Sigmoid colon (tissue), 7 donors: ENCODE measurements at places on chromosomes 1 and 21.

GRCh38 chr1:89582571-89582970 is 50.3 kb upstream of the LRRC8C start:
- DNase-seq = no peak

- peak; percentile 27 for DNase-seq
Measured at GRCh38 chr21:45821998-45822397, 159.6 kb upstream of the COL6A1 start.

DNA sequence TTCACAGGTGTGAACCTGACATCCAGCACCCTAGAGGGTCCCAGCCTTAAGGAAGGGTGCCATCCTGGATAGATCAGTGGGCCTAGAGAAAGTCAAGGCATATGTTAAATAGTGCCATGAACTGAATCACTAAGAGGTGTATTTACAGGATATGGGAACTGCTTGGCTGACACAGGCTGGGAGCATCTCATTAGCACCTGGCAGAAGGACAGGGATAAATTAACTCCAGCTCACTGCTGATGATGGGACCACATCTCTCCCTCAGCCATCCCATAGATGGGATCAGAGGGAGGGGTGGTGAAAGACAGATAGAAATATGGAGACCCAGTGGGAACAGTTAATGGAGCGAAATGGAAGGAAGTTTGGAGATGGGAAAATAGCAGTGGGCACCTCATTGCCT is 122.0 kb downstream of the IGSF21 start:
- DNase-seq = no peak

GRCh38 chr1:160204526-160205241 is 500 bp upstream of the PEA15 start:
- no peak for DNase-seq

- no peak for DNase-seq
Measured at GRCh38 chr21:29335720-29336119, 37.0 kb downstream of the BACH1 start.

GRCh38 chr1:223222377-223222776 is 79.3 kb upstream of the TLR5 start:
- DNase-seq = no peak

DNA sequence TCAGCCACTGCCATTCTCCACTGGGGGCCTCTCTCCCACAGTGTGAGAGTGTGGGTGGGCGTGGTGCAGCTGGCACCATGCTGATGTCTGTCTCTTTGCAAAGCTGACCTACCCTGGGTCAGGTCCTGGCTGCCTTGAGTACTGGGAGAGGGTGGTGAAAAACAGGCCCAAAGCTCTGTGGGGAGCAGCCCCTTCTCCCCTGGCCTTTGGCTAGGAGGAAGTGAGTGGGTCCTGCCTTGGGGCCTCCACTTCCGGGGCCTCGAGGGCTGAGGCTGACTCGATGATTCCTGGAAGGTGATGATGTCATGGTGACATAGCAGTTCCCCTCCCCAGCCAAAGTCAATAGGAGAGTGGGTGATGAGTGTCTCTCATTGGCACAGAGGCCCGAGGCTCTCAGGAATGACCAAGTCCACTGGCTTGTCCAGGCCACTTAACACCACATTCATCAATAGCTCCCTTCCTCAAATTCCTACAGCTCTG is 53.0 kb downstream of the IER5 start:
- peak; percentile 67 for DNase-seq

- no peak for DNase-seq
Measured at GRCh38 chr1:55087439-55087838, 48.1 kb downstream of the PCSK9 start.

- DNase-seq = no peak
Measured at GRCh38 chr1:165169028-165169427, 187.5 kb downstream of the LMX1A start.

DNA sequence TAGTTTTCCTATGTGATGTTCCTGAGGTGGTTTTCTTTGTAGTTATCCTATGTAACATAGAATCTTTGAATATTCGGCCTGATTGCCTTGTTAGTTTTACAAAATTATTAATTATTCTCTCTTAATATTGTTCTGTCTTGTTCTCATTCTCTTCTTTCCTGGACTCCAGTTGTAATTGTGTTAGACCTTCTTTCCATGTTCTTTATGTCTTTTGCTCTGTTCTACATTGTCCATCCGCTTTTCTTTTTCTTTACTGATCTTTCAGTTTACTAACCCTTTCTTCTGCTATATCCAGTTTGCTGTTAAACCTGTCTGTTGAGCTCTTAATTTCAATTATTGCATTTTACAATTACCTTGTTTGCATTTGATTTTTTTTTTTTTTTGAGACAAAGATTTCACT is 89.3 kb downstream of the PEX14 start:
- no peak for DNase-seq

- DNase-seq = no peak
Measured at GRCh38 chr1:232628335-232629249, 1.3 kb downstream of the SIPA1L2 start.

- DNase-seq = no peak
Measured at GRCh38 chr1:233082778-233083550, 132.6 kb downstream of the NTPCR start.

DNA sequence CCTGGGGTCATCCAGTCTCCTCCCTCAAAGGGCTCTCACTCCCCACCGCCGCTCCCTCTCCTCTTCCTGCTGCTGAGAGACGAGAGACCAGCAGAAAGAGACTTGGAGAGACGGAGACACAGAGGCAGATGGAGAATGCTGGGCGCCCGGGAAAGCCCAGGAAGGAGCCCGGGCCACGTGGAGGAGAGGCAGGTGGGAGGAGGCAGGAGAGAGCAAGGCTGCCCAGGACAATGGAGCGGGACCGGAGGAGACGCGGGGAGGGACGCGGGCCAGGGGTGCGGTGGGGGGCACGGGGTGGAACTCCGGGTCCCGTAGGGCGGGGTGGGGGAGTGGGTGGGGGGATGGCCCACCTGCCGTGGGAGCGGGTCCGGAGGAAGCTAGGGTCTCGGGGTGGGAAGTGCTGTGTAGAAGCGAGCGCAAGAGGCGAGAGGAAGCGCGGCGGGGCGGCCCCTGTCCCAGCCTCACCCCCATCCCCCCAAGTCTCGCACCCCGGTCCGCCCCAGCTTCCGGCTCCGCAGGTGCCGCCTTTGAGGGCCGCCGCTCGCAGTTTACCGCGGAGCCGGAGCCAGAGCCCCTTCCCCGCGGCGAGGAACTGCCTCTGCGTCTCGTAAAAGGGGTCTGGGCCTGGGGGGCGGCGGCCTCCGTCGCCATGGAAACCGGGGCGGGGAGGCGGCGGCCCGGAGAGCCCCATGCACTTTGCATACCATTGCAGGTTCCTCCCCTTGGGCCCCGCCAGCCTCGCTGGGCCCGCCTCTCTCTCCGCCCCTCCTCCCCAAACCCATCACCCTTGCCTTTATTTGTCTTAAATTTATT is 11.7 kb upstream of the EPHA2 start:
- no peak for DNase-seq

DNA sequence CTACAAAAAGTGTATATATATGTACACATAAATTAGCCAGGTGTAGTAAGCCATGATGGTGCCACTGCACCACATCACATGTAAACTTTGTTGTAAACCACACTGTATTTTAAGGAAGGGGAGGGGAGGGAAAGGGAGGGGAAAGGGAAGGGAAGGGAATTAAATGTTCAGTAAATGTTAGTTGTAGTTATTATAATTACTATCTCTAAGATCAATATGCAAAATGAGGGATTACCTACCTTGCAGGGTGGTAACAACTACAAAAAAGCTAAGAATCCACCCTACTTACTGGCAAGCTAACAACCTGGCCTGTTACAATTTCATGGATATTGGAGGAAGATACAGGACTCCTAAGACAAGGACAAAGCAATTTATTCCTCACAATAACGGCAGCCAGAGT is 17.7 kb downstream of the FAF1 start:
- DNase-seq = no peak

DNA sequence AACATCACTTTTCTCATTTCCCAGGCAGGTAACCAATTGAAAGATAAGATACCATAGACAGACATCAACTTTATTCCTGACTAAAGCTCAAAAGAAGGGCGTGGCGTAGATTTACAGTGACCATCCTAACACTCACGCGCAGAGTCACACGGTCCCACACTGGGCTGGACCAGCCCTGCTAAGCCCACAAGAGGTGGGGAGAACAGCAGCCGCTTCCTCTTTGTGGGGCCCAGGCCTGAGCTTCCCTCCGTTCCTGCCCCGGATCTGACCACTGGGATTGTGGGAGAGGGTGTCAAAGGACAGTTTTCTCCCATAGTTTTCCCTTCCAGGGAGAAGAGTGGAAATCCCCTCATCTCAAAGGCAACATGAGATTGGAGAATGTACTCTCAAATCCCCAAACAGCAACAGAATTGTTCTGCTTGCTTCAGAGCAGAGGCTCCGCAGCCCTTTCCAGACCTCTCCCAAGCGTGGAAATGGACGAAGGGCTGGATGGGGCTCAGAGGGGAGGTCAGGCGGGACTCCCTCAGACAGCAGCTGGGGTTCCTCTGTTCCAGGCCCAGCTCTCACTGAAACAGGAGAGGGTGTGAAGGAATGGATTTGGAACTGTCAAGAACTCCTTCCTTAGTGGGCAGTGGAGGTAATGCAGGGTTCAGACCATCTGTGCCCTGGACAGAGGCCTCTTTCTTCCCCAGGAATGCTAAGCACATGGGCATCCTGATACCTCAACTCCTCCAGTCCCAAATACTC is 33.7 kb downstream of the L1TD1 start:
- peak; percentile 35 for DNase-seq

DNA sequence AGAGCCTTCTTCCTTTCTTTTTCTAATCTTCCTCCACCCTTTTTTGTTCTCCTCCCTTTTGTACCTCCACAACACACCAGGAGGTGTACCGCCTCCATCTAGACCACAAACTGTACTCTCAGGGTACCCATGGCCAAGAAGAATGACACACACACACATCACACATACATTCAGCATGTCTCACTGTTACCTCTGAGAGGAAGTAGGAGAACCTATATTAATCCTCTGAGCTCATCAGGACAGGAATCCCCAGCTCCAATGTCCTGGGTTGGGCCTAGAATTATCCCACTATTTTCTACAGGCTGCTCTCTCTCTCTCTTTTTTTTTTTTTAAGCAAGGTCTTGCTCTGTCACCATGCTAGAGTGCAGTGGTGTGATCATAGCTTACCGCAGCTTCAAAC is 36.7 kb downstream of the ATP2B4 start:
- DNase-seq = no peak

GRCh38 chr1:92707292-92707691 is 77.6 kb downstream of the EVI5 start:
- DNase-seq = no peak

DNA sequence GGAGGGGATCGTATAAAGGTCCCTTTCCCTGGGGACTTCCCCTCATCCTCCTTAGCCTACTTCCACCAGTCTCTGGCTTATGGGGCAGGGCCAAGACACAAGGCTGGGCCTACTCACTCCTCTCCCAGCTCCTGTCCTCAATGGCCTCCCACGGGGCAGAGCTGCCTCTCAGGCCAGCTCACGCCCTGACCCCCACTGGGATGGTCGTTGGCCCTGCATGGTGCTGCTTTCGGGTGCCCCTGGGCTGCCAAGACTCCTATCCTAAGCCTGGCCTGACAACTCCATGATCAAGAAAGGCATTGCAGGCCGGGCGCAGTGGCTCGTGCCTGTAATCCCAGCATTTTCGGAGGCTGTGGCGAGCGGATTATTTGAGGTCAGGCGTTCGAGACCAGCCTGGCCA is 6.2 kb downstream of the CPLANE2 start:
- DNase-seq = no peak

DNA sequence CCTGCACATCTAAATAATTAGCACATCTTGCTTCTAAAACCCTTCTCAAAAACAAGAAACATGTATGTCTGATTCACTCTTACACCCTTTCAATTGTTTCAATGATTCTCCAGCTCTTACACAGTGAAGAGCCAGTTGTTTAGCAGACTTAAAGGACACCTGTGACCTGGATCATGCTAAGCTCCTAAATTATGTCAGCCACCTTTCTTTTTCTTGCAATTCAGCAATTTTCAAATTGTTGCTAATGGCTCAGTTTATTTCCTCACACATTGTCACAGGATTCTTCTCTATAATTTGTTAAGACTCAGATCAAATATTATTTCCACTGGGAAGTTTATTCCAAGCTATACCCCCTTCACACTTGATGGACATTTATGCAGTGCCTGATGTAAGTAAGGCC is 413.2 kb downstream of the PLA2G4A start:
- DNase-seq = no peak

DNA sequence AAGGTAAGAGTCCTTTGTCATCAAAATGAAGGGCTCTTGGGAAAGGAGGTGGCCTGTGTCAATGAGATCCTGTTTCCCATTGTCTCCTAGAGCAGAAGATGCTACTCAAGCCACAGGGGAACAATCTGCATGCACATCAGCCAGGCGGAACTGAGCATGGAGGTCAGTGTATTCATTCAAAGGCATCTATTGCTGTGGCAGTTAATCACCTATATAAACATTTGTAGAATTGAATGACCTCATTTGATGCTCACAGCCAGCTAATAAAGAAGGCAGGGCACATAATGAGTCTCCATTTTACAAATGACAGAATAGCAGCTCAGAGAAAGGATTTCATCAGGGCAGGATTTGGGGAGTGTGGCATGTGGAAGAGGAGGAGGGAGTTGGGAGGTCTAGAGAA is 5.7 kb upstream of the FYB2 start:
- no peak for DNase-seq

DNA sequence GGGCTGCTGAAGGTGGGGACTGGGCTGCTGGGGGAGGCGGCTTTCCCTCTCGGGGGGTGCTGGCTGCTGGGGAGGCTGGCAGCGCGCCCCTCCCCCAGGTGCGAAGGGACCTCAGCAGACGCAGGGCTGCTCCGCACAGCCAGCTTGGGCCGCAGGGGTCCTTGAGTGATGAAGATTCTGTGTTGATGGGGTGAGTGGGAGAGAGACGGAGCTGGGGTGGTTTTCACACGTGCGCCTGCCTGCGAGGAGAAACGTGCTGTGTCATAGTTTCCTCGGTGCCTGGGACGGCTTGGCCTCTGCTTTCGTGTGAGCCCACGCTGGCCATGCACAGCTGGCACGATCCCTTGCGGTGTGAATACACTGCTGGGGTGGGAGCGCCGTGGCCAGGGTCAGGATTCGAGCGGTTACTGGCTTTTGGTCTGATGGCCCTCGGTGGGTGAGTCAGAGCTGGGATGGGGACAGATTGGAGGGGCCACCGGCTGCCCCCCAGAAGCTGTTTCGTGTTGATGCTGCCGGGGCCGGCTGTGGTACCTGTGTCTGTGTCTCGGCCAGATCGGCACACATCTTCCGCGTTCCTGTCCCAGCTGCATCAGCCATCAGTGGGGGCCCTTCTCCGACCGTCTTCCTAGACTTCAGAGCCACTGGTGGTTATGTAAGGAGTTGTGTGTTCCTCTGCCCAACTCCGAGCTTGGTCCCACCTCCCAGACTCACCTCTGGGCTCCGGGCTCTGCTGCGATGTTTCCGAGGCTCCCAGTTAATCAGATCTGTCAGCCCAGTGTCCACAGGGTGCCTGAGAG is 24.9 kb downstream of the PRKCZ start:
- no peak for DNase-seq
